ENCODE measurements at places on chromosomes 7 and 10. TPM values are rescaled to one million over a fixed set of nuclear protein-coding genes. Genes with fewer than 3 reads are reported as not detected.

The TMEM176B gene
- total RNA-seq, result 0.05 TPM

The PODXL gene
- total RNA-seq, result 55.4 TPM

The GBX1 gene
- not detected for total RNA-seq

The WNT8B gene
- total RNA-seq, result not detected

The IFIT1B gene
- not detected for total RNA-seq

Data from A549 treated with CpdA at 1 μM for 4 hours (cell line).